Epithelial cell of esophagus (primary cell): ENCODE measurements at places on chromosomes 4 and X.

DNA sequence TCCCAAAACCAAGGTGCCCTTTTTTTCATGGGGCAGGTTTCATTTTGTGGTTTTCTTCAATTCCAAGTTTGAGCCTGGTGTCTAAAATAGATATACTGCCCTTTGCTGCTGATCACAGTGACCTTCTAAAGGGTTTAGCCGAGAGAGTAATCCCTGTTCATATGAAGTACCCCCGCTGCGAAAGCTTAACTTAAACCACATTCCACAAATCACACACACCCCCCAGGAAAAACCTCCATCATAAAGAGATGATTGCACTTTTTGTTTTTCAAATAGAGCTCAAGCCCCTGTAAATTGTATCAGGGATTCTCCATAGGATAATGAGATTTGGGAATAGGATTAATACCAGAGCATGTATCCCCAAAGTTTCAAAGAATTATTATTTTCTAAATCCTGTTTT, 90.8 kb downstream of the USP46 start:
- no peak for DNase-seq

DNA sequence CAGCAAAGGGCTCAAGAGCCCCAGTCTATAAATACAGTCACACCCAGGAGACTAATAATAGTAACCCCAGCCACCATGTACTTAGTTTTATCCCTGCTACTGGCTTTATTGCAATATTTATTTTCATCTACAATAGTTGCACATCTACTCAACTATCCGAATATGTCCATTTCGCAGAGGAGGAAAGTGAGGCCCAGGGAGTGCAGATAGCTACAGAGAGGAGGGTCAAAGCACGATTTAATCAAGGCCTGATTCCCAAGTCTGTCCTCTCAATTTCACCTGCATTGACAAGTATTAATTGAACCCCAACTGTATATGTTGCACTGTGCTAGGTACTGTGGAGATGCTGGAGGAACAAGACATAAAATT, 4.0 kb upstream of the PLP2 start:
- no peak for DNase-seq

GRCh38 chrX:93791304-93791703, 117.3 kb downstream of the FAM133A start:
- DNase-seq, result no peak

- no peak for DNase-seq
Observed at GRCh38 chrX:3582451-3582850, 131.0 kb downstream of the PRKX start.

DNA sequence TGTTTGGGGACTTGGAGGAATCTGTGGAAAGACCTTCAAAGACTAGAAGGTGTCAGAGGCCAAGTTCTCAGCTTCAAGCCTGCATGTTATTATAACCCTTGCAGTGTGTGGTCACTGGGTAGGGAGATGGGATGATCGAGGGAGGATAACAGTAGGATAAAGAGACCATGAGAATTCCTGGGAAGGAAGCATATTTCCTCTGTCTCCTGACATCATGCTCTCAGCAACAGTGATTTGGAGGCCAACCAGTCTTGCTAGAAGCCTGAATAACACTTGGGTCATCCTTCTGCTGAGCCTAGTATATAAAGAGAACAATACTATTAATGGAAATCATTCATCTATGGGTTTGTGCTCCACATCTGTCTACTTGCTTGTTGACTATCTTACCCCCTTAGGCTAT, 40.9 kb upstream of the ANXA3 start:
- no peak for DNase-seq

DNA sequence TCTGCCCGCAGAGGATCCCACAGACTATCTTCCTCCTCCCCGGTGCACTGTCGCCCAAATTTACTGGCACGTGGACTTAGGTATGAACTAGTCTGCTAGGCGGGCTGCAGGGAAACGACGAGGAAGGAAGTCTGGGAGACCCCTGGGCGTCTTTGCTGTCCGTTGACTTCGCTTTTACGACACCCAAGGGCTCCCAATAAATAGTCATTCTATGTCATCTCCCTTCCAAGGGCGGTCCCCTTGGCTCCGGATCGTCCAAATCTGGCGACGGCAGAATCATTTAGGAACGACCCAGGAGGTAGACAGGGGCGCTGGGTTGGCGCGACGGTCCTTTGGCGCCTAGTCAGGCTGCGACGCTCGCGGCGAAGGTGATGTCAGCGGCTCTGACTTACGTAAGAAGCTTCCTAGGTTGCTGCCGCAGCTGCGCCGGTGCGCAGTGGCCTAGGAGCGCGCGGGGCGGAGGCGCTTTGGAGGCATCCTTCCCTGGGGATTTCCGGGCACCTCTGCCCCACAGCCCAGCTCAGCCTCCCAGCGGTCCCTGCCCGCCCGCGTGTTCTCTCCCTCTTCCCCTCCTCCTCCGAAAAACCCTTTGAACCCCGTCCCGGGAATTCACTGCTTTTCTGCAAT, 2.2 kb downstream of the NHS start:
- DNase-seq, result peak; percentile 81

- DNase-seq, result no peak
Observed at GRCh38 chr4:76209881-76210280, 3.7 kb downstream of the SCARB2 start.

DNA sequence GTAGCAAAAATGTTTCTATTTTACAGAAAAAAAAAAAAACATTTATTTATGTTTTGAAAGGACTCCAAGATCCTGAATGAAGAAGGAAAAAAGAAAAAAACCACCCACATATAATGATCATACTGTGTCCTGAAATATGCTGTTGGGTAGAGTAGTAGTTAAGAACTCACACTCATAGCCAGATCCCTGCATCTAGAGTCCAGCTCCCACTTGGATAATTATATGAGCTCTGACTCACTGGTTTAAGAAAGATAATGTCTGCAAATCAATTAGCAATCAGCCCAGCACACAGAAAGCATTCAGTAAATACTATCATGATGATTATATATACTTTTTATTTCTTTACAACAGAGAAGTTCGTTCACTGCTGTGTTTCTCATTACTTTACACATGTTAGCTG, 46.7 kb upstream of the MXRA5 start:
- no peak for DNase-seq

DNA sequence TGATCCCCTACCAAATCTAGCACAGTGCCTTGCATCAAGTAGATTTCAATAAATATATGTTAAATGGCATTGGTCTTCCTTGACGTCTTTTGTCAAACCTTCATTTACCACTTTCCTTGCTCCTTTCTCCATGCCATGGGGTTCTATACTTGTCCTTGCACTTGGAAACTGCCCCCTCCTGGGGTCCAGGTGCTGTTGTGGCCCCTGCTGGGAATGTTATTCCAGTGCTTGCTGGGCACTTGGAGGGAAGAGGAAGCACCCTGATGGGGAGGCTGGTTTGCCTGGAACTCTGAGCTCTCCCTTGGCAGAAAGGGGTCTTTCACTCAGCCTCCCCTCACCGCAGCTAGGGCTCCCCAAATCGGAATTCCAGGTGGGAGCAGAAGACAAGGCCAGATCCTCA, 18.9 kb downstream of the ZNF275 start:
- no peak for DNase-seq

GRCh38 chrX:107742700-107743191, 32.8 kb downstream of the TSC22D3 start:
- DNase-seq, result no peak

- DNase-seq, result no peak
Observed at GRCh38 chr4:55661398-55662056, 25.4 kb upstream of the NMU start.

DNA sequence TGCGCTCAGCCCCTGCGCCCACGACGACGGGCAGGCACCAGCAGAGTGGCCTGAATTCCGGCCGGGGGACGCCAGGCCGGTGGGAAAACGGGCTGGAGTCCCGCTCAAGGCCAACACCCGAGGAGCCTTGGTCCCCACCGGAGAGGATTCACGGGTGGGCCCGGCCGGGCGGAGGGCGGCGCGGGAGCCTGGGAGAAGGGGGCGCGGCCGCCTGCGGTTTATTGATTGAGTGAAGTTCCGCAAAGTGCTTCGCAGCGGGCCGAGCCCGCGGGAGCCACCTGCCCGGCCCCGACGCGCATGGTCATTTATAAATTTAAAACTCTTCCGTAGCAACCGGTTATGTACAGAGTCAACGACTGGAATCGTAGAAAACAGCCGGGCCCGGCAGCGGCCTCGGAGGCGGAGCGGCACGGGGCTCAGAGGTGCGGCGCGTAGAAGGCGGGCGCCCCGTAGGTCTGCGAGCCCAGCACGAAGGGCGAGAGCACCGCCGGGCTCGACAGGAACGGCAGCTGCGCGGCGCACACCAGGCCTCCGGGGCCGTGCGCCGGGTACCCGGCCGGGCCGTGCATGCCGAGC, 3.6 kb downstream of the NKX1-1 start:
- peak; percentile 12 for DNase-seq
